ENCODE measurements at places on chromosomes 3 and 15.
A peak's percentile ranks its signal among the peaks of the same experiment; 100 is the strongest.

DNA sequence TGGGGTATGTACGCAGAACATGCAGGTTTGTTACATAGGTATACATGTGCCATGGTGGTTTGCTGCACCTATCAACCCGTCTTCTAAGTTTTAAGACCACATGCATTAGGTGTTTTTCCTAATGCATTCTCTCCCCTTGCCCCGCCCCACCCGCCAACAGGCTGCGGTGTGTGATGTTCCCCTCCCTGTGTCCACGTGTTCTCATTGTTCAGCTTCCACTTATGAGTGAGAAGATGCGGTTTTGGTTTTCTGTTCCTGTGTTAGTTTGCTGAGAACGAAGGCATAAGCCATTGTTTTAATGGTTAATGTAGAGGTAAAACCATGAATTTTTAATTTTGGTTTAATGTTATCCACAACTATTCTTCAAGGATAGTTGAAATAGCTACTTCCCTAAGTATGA lies 346.8 kb upstream of the EPHA6 start:
- no peak for DNase-seq

DNA sequence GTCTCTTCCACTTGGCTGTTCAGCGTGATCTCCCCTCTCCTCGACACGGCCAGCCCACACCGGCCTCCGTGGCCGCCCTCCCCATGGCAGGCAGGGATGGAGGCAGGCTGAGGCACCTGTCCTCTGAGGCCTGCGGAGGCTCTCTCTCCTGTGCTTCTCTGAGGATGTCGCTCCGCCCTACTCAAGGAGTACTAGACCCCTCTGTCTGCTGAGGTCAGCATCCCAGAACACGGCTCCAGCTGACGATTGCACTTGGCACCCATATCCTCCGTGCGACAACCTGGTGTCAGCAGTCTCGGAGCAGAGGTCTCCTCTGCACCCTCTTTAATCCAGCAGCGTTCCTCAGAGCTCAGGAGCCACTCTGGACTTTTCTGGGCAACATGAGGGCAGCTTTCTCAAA lies 322.6 kb downstream of the OCA2 start:
- no peak for DNase-seq

DNA sequence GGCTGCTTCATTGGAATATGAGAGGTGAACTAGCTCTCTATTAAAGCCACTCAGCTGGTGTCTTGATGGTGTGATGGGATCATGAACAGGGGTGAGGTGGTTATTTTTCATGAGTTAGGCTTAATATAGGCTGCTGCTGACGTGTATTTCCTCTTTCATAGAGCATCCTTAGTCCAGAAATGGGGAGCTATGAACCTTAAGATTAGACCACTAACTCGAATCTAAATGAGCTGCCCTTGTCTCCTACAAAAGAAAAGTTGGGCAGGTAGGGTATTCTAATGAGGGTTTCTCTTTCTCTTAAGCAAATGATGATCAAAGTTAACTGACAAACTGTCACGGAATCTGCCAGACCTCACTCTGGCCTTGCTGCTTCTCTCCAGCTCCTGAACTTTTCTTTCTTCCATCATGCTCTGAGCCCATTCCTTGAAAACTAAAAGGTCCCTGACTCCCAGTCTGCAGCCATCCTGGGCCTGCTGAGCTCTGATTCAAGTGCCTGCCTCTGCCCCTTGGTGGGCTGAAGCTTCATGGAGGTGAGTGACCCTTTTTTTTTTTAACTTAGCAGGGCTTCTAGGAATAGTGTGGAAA lies at the start of gene TRIM69:
Gene TRIM69, plus strand, starts transcription at position 348 of the 585 bp plus-strand sequence. Its CDS starts 177 bp downstream, at position 525.
- peak; percentile 47 for DNase-seq

DNA sequence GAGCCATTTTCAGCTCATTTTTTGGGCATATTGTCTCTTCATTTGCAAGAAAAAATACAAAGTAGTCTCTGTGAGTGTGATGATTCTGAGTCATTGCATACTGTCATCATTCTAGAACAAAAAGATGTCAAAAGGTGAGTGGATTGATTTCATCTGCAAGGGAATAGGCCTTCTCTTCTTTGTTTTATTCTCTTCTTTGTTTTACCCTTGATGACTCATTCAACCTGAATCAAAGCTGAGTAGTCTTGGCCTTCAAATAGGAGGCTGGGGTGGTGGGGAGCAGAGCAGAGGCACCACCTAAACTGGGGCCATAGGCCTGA lies 25.4 kb downstream of the CYP19A1 start:
- no peak for DNase-seq

GRCh38 chr3:137097852-137098251 lies 140.1 kb downstream of the IL20RB start:
- DNase-seq = no peak

- no peak for DNase-seq
Measured at GRCh38 chr15:59818336-59818735, 129.2 kb upstream of the BNIP2 start.

DNA sequence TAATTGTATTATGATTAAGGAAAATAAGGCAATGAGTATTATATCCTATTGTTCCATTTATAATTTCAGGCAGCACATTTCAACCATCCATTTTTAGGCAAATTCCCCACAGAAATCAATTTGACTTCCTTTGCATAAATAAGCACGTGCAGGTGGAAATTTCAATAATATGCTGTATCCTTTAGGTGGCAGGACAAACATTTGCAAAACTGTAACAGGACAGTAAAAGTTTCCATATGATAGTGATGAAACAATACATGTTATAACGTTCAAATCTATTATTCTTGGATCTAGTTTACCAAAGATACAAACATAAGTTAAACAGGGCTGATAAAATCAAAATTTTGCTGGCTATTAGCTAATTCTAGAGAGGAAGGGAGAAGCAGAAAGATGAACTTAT lies 8.5 kb downstream of the UACA start:
- no peak for DNase-seq

- no peak for DNase-seq
Measured at GRCh38 chr3:65905771-65906170, 132.9 kb downstream of the MAGI1 start.

GRCh38 chr15:33425142-33425541 lies 114.4 kb downstream of the RYR3 start:
- no peak for DNase-seq

DNA sequence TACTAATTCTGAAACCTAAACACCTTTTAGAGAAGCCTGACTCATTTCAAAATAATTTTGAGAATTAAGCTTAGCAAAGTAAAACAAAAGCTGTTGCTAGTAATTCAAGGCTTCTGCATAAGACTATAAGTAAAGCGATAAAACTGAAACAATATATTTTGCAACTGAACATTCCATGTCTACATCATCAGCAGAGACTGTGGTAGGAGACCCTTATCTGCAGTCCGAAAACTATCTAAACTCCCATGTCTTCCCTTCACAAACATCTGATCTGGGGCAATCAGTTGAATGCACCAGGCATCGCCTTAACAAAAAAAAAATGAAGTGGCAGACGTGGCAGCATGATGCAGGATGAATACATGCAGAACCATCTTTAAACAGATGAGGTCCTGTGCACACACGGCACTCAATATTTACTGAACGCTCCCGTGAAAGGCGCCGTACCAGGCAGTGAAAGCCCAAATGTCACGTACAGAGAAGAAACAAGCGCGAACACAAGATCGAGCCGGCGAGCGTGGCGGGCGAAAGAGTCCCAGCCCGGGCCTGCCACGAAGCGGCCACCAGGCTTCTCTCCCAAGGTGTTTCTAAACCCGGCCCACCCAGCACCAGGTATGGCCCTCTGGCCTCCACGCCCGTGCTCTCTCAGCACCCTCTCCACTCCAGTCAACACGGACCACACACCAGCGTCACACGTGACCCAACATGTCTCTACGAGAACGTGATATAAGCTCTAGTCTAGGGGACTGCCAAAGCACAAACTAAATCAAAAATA lies 63.0 kb downstream of the CHSY1 start:
- DNase-seq = no peak

GRCh38 chr3:33385423-33385822 lies 54.8 kb downstream of the UBP1 start:
- peak; percentile 15 for DNase-seq

DNA sequence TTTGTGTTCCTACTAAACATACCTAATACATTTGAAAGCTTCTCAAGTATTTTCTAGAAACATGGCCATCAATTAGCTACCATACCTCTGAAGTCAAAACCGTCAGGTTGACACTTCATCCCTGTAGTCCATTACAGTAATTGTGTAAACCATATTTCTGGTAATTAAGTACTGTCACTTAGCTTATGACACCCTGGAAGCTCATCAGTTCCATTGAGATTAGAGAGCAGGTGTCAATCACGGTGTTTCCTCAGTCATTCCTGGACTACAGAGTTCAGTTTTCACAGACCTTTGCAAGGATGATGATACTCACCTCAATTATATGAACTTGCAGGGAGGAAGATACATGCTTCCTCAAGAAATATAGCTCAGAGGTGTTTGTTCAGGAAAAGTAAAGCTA lies 552.0 kb downstream of the SI start:
- no peak for DNase-seq

DNA sequence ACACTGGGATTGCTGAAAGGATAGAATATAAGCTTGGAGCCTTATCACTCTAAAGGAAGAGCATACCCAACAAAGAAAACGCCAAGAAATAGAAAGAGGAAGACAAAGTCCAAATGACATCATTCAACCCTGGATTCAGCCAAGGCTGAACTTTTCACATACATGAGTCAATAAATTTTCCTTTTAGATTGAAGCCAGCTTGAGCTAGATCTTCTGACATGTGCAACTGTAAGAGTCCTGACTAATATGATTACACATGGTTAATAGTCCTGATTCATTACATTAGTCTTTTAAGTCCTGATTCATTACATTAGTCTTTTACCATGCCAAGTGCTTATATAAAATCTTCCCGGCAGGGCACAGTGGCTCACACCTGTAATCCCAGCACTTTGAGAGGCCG lies 13.6 kb upstream of the DENND6A start:
- no peak for DNase-seq

DNA sequence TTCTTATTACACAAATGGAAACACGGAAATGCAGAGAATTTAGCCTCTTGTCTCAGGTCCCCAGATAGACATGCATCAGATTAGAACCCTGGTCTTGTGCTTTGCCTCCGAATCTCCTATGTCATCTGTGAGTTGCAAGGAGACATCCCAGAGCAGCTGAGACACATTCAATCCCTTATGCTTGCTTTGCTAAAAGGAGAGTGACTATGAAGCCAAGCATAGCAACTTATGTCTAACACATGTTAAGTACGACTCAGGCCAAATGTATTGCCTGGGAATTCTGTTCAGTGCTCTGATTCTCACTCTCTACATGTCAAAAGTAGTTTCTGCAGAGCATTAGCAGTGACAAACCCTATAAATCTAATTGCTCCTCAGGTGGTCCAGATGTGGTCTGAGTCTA lies 30.6 kb upstream of the LRRC3B start:
- no peak for DNase-seq

DNA sequence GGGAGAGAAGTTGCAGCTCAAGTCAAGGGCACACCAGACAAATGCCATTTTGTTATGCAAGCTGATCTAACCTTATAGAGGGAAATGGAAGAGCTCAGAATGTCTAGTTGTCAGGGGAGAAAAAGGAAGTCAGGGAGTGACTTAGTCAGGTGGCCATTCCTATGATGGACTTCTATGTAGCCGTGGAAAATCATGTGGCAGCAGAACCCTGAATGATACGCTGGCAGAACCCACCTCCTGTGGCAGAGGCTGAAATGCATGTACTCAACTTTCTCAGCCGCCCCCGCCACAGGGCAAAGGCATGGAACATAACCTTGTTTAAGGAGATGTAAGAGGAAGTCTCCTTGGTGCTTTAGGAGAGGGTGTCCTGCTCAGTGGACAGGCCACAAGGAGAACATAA lies 37.7 kb upstream of the PARL start:
- no peak for DNase-seq

- DNase-seq = no peak
Measured at GRCh38 chr3:100838157-100838556, 128.9 kb downstream of the TFG start.

DNA sequence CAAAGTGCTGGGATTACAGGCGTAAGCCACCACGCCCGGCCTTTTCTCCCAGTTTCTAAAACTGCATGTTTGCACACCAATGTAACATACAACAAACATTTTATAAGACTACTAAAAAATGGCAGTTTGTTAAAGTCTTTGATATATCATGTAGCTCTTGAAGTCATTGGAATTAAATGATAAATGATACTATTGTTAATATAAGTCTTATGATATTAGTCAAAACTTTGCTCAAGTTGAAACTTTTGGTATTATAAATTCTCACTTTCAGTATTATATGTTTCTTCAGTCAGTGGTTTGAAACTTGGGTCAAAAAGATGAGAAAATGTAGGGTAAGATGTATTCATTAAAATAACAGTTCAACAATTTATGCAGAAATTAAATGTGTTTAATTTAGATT lies 117.6 kb upstream of the TBL1XR1 start:
- DNase-seq = no peak

- no peak for DNase-seq
Measured at GRCh38 chr3:130558366-130558765, 41.4 kb downstream of the COL6A6 start.

DNA sequence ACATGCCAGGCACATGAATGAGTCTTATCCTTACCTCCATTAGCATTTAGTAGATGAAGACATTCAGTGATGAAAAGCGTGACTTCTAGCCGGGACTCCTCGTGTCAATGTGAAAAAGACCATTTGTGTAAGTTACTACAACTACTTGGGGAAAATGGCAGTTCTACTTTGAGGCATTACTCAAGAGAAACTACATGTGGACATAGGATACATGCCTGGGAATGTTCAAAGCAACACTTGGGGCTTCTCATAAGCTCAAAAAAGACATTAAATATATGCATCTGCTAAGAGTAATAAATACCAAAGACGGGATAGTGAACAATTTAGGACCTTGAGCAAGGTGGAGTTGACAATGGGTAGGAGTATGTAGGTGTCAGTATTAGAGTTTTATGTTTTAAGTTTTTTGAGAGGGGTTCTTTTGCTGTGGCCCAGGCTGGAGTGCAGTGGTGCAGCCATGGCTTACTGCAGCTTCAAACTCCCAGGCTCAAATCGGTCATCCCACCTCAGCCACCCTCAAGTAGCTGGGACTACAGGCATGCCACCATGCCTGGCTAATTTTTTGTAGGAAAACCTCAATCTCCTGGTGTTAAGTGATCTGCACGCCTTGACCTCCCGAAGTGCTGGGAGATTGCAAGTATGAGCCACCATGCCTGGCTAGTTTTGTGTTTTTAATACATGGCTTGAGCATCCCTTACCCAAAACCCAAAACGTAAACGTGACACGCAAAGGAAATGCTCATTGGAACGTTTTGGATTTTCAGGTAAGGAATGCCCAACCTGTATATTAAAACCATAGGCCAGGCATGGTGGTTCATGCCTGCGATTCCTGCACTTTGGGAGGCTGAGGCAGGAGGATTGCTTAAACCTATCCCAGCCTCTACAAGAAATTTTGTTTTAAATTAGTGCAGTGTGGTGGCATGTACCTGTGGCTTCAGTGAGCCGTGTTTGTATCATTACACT lies 3.9 kb downstream of the RPLP1 start:
- no peak for DNase-seq
